Stimulated activated CD8-positive, alpha-beta memory T cell treated with anti-CD3 and anti-CD28 coated beads, Interleukin-15, amount 100 ng/mL, for 4 hours (primary cell): ENCODE measurements at places on chromosomes 2 and 18.

DNA sequence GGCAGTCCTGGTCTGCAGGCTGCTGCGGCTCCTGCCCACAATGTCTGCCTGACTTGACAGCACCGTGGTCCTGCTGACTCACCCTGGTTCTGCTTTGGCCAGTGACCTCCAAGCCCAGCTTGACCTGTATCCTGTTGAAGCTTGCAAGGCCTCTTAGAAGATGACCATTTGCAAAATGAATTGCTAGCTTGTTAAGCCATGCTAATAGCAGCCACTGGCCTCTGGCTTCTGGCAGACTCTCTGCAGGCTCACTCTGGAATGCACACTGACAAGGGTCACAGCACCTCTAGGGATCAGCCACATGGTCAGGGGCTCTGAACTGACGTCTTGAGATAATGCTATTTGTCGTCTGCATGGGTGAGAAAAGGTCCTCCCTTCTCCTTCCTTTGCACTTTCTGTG, 25.9 kb downstream of the CNGA3 start:
- no peak for DNase-seq

DNA sequence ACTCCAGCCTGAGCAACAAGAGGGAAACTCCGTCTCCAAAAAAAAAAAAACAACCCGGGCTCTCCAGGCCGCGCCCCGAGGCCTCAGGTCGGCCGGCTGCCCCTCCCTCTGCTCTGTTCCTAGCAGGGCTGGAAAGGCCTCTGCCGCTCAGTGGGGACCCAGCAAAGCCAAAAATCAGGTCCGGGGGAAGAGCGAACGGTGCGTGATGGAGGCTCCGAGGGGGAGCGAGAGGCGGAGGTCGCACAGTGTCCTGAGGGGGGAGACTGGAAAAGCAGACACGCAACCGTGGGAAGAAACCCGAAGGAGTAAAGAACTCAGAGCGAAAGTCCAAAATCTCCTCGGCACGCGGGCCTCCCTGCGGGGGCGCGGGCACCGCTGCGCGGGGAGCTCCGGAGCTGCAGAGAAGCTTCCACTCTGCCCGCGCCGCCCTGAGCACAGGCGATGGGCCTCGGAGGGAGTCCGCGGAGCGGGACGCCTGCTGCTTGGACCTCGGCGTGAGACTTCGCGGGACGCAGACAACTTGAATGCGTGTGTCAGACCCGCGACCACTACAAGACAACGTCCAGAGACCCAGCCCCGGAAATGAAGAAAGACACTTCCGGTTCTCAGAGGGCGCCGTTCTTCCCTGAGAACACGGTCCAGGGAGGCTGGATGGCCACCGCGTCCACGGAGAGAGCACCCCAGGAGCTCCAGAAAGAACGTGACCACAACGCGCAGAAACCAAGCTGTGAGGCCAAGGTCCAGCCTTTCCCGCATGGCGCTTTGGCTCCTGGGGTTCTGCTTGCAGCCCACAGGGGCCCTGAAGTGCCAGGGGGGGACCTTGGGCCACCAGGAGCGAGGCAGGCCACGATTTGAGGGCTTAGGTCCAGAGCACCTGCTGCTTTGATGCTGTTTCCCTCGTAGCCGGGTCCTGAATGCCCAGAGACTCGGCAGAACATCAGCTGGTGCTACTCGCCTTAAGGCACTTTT, 219.8 kb downstream of the DPP10 start:
- DNase-seq, result no peak

DNA sequence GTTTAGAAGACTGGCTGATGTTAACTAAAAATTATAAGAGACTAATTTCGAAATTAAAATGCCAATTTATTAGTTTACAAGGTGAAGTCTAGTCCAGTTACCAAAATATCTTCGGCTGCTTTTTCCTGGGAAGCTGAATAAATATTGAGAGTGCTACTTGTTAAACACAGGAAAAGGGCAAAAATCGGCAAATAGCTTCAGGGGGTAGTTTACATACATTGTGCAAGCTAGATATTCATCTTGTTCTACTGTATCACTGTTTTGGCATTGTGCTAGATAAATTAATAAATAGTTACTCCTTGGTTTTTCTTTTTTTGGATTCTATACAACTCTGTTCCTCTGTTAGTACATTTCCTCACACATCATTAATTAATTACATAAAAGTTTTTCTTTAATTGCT, 29.3 kb downstream of the NHEJ1 start:
- DNase-seq, result no peak

GRCh38 chr2:97708608-97709007, 4.8 kb upstream of the ZAP70 start:
- no peak for DNase-seq

- DNase-seq, result no peak
These were observed 85.9 kb upstream of the FZD5 start for GRCh38 chr2:207855591-207855990.

GRCh38 chr2:152099367-152100050, 665 bp upstream of the CACNB4 start:
- no peak for DNase-seq
